ENCODE measurements at places on chromosomes 12 and 14.

DNA sequence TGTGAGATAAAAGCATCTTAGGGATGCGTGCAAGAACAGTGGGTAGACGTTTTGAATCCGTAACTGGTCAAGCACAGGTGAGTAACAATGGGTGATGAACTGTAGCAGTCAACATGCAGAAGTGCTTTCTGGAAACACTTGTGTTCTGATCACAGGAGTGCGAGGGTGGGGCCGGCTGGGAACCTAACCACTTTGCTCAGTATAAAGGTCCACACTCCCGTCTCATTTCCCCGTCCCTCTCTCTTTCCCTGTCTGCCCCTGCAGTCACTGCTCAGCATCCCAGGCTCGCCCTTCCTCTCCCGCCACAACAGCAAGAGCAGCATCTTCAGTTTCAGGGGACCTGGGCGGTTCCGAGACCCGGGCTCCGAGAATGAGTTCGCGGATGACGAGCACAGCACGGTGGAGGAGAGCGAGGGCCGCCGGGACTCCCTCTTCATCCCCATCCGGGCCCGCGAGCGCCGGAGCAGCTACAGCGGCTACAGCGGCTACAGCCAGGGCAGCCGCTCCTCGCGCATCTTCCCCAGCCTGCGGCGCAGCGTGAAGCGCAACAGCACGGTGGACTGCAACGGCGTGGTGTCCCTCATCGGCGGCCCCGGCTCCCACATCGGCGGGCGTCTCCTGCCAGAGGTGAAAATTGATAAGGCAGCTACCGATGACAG, 127.1 kb downstream of the FIGNL2 start:
- peak; percentile 15 for DNase-seq

- no peak for DNase-seq
Observed at GRCh38 chr12:96886998-96887677, 19.9 kb upstream of the NEDD1 start.

- no peak for DNase-seq
Observed at GRCh38 chr14:104855532-104856090, 9.5 kb upstream of the CEP170B start.

GRCh38 chr12:90917431-90917830, 37.5 kb downstream of the CCER1 start:
- DNase-seq, result no peak

GRCh38 chr12:57846577-57847319, at the start of gene CTDSP2:
Gene CTDSP2 (minus strand): TSS chr12:57846729. CDS start chr12:57846435, 294 bp downstream.
- peak; percentile 85 for DNase-seq

GRCh38 chr14:43042408-43042807, 1435.7 kb downstream of the LRFN5 start:
- no peak for DNase-seq

DNA sequence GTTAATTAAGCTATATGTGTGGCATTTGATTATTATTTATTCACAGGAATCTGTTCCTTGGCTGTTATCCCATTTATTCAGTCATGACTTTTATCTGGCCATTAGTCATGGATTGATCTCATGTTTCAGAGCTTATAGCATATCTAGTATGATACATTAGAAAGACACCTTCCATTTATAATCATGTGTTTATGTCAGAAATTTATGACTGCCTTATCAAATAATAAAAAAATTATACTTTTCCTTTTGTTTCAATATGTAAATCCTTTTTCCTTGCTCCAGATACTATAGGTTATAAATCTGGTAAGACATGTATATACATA, 248.0 kb upstream of the PDE3A start:
- no peak for DNase-seq

- DNase-seq, result no peak
Observed at GRCh38 chr14:56115334-56115870, 2.8 kb upstream of the PELI2 start.

DNA sequence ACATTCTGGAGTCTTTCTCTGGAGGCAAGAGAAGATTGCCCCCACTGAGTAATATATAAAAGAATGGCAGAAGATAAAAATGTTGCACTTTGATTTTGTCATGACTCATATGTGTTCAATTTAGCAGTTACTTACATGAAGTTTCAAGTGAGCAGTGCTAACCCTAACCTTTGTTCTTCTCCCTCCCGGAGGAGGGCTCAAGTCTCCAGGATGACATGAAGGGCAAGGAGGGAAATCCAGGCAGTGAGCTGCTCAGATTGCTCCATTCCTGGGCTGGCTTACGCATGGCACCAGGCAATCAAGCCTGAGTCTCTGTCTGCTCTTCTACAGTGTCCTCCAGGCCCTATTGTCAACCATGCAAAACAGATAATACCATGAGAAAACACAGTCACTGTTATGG, 322.3 kb downstream of the DUSP6 start:
- no peak for DNase-seq

DNA sequence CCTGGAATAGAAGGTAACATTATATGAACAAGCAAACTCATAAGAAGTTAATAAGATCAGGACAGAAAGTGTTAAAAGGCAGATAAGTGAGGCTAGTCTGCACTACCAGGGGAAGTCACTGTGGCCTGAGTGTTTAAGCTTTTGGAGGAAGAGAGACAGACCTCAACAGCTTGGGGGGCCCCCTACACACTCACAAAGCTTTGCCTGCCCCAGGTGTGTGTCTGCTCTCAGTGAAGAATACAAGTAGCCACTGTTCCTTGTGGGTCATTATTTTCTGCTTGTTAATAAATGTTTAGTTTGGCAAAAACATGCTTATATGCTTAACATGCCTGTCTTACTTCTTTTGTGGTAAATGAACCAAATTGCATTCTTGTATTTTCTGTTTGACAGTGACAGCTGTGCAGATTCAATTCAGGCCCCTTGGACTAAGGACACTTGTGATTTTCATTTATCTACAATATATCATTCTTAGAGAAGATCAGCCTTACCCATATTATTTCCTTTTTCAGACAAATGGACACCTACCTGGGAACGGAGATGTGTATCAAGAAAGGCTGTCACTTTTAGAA, 50.7 kb upstream of the C12orf71 start:
- DNase-seq, result no peak

GRCh38 chr14:72869407-72870329, 24.2 kb downstream of the DPF3 start:
- DNase-seq, result no peak

- no peak for DNase-seq
Observed at GRCh38 chr12:41556176-41556575, 368.1 kb downstream of the PDZRN4 start.

DNA sequence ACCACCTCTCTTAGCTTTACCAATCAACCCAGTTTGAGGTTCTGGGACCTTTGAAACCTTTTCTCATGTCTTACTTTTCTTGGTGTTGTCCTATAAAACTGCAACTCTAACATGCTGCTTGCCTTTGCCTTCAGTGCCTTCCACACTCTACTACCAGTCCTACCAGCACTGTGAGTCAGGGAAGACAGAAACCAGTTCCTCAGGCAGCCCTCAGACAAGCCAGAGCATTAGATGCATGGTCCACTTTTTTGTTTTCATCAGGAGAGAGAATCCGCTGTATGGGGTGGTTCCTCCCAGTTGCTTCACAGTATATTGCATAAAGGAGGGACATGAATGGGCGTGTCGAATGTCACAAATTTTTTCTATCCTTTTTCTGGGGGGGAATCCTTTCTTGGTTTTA, 17.3 kb upstream of the KLRB1 start:
- DNase-seq, result no peak

DNA sequence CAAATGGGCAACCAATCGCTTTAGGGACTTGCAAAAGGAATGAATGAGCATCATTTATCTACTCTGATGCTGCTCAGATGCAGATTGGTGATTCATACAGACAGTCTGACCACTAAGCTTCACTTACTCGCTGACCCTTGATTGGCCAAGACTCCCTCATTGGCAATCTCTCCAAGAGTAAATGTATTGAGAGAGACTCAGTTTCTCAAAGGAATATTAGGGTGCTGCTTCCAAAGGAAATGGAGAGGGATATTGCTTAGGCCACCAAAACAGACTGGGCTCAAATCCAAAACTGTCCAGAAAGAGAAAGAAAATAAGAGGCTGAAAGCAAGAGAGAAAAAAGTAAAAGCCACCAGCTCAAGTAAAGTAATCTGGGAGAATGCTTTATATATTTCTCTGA, 785.2 kb downstream of the GALC start:
- DNase-seq, result no peak

DNA sequence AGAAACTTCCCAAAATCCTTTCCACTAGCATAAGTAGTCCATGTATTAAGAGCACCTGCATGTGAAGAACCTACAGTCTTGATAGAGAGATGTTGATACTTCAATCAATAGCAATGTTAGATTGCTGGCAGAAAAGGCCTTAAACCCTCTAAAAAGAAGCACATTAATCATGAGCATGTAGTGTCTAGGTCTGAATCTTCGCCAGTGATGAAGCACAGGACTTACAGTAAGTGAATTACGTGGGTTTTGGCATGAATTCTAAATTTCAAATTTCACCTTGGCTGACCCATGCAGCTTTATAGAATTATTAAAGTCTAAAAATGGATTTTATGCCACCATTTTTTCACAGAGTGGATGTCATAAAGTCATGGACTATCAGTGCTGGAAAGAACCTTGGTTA, 791.6 kb upstream of the NOVA1 start:
- no peak for DNase-seq

DNA sequence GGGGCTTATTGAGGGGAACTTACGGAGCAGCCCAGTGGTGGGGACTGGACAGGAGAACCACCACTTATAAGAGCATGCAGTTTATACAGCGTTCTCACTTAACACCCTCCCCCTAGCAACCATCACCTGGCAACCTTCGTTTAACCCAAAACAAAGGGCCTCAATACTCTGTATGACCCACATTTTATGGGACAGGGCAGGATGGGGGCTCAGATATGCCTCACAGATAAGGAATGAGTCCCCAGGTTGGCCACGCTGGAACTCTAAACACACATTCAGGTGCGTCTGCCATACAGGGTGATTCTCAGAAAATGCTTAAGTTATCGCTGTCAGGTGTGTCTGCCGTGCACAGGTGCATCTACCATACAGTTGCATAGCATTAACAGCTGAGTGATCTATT, 99.2 kb downstream of the GCH1 start:
- DNase-seq, result no peak

GRCh38 chr12:92446083-92446460, 256.7 kb upstream of the PLEKHG7 start:
- no peak for DNase-seq

DNA sequence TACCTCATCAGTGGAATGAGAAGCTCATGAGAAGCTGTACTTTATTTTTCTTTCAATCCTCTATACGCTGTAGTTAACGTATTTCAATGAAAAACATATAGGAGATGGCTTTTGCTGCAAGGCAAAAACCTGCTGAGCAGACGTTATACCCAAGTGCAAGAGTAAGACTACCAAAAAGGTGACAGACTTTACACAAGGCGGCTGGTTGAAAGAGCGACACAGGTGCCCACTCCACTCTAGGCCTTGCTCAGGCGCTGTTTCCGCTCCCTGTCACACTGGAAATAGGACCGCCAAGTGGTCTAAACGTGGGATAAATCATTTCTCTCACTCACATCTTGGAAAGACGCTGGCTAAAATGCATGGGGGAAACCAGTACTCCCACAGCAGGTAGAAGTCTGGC, 54.5 kb downstream of the PPP2R5C start:
- no peak for DNase-seq

GRCh38 chr14:104973135-104973384, 5.1 kb downstream of the AHNAK2 start:
- no peak for DNase-seq

GRCh38 chr14:86022031-86022629, 492.2 kb downstream of the FLRT2 start:
- DNase-seq, result no peak

DNA sequence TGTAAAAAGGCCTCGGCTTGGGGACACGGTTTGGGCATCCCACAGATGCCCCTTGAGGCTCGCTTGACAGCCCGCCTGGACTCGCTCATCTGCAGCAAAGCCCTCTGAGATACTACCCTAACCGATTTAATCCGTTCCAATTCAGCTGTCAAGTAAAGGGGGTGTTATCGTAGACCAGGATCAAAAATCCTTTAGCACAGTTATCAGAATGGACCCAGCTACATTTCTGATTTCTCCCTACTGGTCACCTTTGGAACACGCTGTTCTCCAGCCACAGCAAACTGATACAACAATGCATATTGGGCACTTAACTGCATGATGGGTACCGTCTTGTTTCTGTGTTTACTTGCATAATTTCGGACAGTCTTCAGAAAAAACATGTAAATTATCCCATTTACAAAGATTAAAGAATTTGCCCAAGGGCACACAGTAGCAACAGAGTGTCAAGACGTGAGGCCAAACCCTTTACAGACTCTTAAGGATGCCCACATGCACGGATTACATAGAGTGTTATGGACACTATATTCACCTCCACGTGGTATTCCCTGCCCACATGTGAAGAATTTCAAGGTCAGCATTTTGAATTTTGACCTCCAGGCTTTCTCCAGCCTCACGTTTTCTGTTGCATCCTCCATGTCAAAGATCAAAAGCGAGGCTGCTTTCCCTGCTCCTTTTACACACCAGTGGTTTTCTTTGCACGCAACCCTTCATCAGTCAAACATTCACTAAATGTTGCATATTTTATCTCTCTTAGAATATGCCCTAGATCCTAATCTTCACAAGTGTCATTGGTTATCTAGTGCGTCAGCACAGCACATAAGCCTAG, 3.2 kb upstream of the DUSP6 start:
- no peak for DNase-seq

DNA sequence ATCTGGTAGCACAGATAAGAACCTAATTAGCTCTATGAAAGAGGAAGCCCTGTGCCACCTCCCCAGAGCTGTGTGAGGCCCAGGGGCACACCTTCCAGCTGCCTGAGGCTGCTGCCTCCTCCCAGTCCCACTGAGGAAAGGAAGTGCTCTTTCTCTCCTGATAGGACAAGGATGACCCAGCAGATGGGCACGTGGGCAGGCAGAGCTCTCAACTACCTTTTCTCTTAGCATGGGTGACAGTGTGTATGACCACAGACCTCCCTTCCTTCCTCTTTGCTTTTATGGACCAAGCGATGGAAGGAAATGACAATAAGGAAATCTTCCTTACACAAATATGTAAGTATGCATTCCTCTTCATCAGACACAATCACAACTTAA, 127.6 kb upstream of the AMIGO2 start:
- DNase-seq, result no peak

GRCh38 chr12:43516045-43516444, 36.0 kb downstream of the ADAMTS20 start:
- no peak for DNase-seq

- DNase-seq, result no peak
Observed at GRCh38 chr12:55812088-55812487, 5.4 kb downstream of the SARNP start.
